ENCODE measurements at places on chromosomes 3 and 15.

DNA sequence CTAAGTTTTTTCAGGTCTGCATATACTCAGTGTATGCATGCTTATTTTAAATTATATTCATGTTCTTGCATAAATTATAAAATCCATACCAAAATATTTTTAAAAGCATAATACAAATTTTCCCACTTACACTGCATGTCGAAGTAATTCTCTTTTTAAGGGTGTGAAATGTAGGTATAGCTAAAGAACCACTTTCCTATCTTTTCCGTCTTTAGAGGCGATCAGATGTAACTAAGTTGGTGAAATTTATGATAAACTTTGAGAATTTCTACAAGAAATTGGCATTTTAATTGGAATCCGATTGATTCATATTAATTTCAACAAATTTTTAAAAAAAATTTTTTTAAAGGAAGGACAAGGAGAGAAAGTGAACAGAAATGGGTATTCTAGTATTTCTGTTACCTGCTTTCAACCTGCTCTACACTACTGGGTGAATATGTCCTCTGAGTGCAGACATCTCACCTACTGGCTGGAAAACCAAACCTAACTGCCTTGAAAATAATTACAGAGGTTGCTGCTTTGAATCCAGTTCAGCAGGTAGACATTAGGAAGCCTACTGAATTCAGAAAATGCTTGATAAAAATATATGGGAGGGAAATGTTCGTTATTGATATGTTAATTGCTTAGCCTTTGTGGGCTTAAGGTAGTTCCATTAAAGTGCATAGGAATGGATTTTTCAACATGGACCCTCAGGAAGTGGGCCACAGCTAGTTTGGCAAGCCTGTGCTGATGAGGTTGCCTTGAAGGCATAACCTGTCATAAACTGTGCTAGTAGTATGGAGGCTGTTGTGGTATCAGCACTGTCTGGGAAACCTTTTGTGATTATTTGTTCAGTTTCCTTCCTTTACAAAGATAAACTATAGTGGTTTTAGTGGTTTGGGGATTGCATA is 5.1 kb downstream of the TRIM71 start:
- DNase-seq, result no peak

- DNase-seq, result peak; percentile 59
These were observed 162.8 kb downstream of the CD47 start for GRCh38 chr3:107928084-107928445.

GRCh38 chr3:159146856-159147435 is 345.1 kb downstream of the MFSD1 start:
- DNase-seq, result no peak

GRCh38 chr3:119506631-119507030 is 8.3 kb downstream of the TIMMDC1 start:
- no peak for DNase-seq

- peak; percentile 96 for DNase-seq
These were observed 81.6 kb downstream of the PPCDC start for GRCh38 chr15:75104804-75105557.

- no peak for DNase-seq
These were observed 5.5 kb downstream of the IFT80 start for GRCh38 chr3:160393346-160394008.

DNA sequence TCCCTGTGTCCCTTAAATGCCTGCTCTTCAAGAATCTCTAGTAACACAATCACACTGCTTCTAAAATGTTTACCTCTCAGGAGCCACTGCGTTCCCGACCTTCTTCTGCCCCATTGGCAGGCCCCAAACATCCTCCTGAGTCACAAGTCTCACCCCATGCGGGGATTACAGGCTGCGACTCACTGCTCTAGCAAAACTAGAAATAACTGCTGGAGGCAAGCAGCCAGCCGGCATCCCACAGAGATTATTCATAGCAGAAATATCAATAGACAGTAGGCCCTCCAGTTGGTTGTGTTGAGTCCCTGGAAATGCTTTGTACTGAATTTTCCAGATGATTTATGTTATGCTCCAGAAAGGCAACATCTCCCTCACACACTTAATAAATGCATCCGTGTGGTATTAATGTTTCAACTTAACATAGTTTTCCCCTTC is 64.8 kb downstream of the RFTN1 start:
- DNase-seq, result peak; percentile 97

GRCh38 chr15:71916834-71917233 is 106.5 kb downstream of the NR2E3 start:
- DNase-seq, result no peak

- peak; percentile 72 for DNase-seq
These were observed 91.6 kb upstream of the LIPC start for GRCh38 chr15:58340176-58340575.

- no peak for DNase-seq
These were observed 250.4 kb downstream of the TJP1 start for GRCh38 chr15:29571792-29572431.

GRCh38 chr3:128060473-128061381 is 8.5 kb downstream of the SEC61A1 start:
- peak; percentile 99 for DNase-seq

- DNase-seq, result no peak
These were observed 16.6 kb upstream of the NIT2 start for GRCh38 chr3:100317912-100318311.

- no peak for DNase-seq
These were observed 17.1 kb downstream of the ISG20 start for GRCh38 chr15:88655800-88656488.

GRCh38 chr3:49454898-49455681 is 15.0 kb upstream of the DAG1 start:
- DNase-seq, result no peak

- DNase-seq, result no peak
These were observed 47.4 kb downstream of the APH1B start for GRCh38 chr15:63324770-63325169.

GRCh38 chr3:4418156-4418555 is 48.9 kb downstream of the SUMF1 start:
- DNase-seq, result no peak

DNA sequence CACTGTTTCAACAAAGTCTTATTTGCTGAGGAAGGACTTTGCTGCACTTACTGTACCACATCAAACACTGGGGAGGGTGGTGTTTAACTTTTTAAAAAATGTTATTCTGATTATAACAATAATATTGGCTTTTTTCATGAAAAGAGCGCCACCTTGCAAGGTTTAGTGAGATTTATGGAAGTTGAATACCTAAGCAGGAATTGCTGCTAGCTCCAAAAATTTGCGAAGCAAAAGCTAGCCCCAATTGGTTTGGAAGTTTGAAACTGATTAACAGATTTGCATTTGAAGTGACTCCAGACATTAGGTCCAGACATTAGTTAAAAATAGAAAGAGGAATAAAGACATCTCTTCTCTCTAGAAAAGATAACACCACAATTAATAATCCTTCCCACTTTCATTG is 6.7 kb downstream of the ZIC1 start:
- no peak for DNase-seq

- DNase-seq, result no peak
These were observed 251.0 kb downstream of the FAM43A start for GRCh38 chr3:194936659-194937058.

DNA sequence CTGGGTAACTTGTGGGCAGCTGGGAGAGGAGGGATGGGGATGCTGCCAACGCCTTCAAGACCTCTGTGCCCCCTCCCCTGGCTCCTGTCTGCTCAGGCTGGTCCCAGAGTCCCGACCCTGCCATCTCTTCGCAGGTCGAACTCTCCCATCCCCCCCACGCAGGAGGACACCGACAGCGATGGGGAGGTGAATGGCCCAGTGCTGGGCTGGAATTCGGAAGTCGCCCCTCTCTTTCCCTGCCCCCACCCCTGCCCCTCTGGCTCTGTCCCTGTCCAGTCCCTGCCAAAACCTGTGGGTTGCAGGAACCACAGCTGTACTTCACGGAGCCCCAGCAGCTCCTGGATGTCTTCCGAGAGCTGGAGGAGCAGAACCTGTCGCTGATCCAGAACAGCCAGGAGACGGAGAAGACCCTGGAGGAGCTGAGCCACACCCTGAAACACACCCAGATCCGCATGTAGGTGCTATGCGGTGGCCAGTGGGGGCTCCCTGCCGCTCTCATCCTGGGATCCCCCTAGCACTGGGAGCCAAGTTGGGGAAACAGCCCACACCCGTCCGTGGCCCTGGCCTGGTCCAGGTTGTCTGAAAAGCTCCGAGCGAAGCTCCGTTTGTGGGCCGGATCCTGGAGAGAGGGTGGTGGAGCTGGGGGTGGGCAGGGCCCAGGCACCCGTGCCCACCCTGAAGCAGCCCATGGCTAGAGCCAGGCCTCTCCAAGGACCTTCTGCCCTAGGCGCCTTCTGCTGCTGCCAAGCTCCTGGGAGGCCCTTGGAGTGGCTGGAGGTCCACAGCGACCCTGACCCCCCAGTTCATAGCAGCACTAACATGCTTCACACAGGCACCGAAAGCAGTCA is 28.7 kb downstream of the CFAP100 start:
- no peak for DNase-seq

- DNase-seq, result no peak
These were observed 582 bp downstream of the CGNL1 start for GRCh38 chr15:57376696-57377477.

DNA sequence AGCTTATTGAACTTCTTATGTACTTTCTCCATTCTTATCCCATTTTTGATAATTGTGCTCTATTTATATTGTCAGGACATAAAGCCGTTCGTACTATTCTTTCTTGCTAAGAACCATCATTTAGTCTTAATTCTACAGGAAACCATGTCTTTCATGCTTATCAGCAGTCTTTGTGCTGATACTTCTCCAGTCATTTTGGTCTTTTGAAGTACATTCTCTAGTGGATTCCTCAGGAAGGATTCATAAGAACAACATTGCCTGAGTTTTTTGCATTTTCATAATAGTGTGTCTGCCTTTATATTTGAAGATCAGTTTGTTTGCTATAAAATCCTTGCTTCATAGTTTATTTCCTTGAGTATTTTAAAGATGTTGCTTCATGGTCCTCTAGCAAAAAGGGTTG is 126.6 kb upstream of the NEO1 start:
- DNase-seq, result no peak

DNA sequence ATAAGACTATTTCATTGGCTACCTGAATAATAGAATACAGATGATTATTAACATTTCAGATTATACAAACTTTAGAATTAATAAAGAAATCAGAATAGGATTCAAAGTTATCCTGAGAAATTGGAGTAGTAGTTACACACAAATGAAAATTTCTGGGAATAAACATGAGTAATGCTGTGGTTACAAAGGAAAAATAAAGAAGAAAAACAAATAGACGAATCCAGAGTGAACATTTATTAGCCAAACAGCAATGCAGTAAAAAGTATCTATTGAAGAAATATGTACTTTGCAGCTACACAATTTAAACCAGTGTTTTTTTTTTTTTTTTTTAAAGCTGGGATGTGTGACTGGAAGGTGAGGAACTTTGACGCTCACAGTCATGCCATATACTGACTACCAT is 1159.2 kb downstream of the TUSC7 start:
- peak; percentile 39 for DNase-seq

GRCh38 chr3:89932882-89933281 is 825.5 kb downstream of the EPHA3 start:
- no peak for DNase-seq

- no peak for DNase-seq
These were observed 184.0 kb downstream of the GOLGA6L6 start for GRCh38 chr15:20357481-20358065.

- no peak for DNase-seq
These were observed 149.8 kb downstream of the SQOR start for GRCh38 chr15:45784656-45785055.

DNA sequence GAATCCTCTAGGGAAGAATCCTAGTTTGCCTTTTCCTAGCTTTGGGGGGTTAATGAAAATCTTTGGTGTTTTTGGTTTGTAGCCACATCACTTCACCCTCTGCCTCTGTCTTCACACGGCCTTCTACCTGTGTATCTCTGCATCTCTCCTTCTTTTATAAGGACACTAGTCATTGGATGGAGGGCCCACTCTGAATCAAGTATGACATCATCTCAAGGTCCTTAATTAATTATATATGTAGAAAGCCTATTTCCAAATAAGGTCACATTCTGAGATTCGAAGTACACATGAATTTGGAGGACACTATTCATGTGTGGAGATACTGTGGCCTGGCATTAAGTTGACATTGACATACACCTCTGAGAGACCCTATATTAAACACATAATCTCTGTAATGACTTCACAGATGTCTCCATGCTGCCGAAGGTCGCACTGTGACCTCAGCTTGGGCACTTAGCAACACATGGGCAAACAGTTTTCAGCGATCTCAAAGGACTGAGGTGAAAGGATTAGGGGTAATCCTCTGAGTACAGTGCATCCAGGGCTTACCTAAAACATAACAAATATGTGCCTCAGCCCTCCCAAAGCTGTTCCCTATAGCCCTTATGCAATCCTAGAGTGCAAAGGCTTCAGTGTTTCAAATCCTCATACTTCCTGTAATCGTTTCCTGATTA is 446.0 kb downstream of the FGF12 start:
- no peak for DNase-seq

DNA sequence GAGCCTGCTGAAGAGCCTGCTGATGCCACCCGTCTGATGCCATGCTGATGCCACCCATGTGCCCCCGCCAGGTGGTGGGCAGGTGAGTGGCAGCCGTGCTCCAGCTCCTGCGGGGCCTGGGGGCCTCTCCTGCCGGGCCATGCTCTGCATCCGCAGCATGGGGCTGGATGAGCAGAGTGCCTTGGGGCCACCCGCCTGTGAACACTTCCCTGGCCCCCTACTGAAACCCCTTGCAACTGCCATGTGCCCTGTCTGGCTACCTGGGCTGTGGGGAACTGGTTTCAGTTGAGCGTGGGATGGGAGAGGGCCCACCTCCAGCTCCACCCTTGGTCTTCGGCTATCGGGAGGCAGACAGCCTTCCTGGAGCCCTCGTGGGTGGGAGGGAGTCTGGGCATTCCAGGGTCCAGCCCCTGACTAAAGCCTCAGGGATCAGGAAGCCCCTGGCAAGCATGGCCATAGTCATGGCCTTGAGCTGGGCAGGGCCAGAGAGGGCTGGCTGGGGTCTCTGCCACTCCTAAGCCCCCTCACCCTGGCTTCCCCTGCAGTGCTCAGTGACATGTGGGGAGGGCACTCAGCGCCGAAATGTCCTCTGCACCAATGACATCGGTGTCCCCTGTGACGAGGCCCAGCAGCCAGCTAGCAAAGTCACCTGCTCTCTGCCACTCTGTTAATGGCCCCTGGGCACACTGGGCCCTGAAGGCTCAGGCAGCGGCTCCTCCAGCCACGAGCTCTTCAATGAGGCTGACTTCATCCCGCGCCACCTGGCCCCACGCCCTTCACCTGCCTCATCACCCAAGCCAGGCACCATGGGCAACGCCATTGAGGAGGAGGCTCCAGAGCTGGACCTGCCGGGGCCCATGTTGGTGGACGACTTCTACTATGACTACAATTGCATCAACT is 92.2 kb downstream of the TBC1D2B start:
- DNase-seq, result no peak

DNA sequence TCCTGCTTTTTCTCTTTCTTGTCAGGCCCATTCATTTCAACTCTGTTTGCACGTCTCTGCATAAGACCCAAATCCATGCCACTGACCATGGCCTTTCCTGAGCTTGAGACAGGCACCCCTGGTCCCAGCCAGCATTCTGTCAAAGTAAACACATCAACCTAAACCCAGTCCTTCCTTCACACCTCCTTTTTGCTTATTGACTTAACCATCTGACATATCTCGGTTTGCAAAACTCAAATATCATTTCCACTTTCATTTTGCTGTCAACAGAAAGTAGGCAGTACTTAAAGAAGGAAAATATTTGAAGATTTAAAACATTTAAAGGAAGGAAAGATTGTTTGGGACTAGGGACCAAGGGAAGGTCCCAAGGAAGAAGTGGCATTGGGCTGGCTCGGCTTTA is 48.2 kb upstream of the KBTBD8 start:
- DNase-seq, result no peak
